Memory B cell (primary cell): ENCODE measurements at places on chromosomes 3 and 15.

DNA sequence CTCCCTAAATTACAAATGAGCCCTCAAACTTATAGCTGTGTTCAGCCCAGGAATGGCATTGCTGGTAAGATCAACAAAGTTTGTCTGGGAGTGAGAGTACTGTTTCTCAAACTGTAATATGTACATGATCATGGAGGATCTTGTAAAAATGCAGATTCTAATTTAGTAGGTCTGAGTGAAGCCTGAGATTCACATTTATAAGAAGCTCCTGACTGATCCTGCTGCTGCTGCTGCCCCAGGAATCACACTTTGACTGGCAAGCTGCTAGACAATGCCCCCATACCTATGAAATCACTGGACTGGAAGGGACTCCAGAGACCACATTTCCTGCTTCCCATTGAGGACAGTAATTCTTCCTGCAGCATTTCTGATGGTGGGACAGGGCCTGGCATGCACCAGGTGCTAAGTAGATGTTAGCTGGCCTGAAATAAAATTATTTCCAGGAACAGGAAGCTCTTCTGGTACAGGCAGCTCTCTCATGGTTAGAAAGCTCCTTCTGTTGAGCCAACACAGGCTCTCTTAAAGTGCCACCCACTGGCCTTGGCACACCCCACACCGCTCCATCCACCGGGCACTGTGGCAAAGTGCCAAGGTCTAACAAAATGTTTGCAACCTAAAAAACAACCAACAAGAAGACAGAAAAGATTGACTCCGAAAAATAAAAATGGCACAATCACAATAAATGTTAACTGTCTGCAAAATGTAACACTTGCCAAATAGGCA is 36.7 kb upstream of the ZNF710 start:
- DNase-seq = no peak
- peaks cover 2% of the 10 kb centered on the region for H3K27me3 ChIP-seq
- peaks cover 3% of the 10 kb centered on the region for H3K4me1 ChIP-seq
- H3K27ac ChIP-seq = no peak overlapping the region
- H3K4me3 ChIP-seq = no peak overlapping the region

DNA sequence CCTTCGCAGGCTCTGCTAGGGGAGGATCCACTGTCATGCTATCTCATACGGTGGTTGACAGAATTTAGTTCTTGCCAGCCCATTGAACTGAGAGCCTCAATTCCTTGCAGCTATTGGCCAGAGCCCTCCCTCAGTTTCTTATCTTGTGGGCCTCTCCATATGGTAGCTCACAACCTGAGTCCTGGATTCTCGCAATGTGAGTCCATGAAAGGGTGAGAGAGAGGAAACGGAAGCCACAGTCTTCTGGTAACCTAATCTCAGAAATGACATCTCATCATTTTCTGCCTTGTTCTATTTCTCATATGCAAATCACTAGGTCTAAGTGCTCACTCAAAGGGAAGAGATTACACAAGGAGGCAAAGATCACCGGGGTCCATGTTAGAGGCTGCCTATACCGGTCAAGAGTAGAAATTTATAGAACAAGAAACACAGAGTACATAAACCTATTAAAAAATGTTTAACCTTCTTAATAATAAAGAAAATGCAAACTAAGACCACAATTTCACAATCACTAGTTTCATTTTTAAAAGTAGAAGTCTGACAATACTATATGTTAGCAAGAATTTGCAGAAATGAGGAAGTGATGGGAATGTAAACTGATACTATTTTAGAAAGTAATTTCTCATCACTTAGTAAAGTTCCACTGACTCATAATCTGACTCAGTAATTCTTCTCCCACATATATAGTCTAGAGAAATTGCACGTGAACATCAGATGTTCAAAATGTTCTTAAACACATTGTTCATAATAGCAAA is 378.4 kb upstream of the AGTR1 start:
- H3K4me3 ChIP-seq = peak overlapping the region; percentile 63
- H3K27ac ChIP-seq = peak overlapping the region; percentile 54
- H3K36me3 ChIP-seq = no peaks in the 10 kb centered on the region
- no peaks in the 10 kb centered on the region for H3K27me3 ChIP-seq
- H3K4me1 ChIP-seq = peaks cover 6% of the 10 kb centered on the region
- no peak for DNase-seq

DNA sequence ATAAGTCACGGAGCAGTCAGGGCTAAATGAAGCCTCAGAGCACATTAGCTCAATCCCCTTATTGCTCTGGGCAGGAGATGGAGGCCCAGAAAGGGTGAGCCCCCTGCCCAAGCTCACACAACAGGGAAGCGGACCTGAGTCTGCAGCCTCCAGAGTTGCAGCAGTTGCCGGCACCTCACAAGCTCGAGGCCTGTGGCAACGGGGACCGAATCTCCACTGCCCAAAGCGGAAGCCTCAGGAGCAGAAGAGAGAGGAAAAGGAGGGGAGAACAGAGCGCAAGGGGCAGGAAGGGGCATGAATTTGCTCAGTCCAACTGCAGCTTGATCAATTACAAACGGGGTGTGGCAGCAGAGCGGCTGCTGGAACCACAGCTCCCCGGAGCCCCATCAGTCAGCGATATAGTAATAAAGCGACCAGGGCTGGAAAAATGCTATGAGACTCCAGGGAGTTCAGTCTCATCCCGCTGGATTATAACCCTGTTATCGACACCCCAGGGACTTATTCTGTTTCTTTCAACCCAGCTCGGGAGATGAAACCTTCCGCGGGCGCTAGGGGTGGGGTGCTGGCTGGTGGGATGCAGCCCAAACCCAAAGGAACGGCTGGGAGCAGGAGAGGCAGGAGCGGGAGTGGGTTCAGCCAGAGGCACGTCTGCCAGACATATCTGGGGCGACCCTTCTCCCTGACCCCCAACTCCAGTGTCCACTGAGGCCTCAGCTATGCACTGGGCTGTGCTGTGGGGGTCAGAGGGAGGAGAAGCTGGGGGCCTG is 219.7 kb upstream of the LINGO1 start:
- DNase-seq = no peak
- peaks cover 19% of the 10 kb centered on the region for H3K27me3 ChIP-seq
- H3K4me1 ChIP-seq = no peaks in the 10 kb centered on the region
- H3K27ac ChIP-seq = no peak overlapping the region
- peaks cover 3% of the 10 kb centered on the region for H3K36me3 ChIP-seq

DNA sequence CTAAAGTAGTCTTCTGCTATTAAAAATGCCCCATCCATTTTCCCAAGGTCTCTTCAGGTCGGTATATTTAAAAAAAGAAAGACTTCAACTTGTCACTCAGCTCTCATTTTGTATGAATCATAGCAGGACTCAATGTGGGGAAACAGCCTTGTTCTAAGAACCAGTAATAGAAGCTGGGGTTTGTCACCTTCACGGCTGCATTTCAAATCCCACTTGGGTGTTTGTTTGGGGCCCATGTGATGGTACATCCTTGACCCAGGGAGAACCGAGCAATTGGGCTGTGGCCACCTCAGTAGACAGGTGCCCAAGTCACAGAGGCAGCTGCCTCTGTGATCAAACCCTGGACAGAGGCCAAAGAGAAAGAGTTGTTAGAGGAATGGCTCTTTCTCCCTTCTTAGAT is 70.3 kb upstream of the ARL8B start:
- peaks cover 18% of the 10 kb centered on the region for H3K4me1 ChIP-seq
- H3K27me3 ChIP-seq = no peaks in the 10 kb centered on the region
- peak overlapping the region; percentile 58 for H3K27ac ChIP-seq
- H3K4me3 ChIP-seq = no peak overlapping the region
- DNase-seq = no peak

DNA sequence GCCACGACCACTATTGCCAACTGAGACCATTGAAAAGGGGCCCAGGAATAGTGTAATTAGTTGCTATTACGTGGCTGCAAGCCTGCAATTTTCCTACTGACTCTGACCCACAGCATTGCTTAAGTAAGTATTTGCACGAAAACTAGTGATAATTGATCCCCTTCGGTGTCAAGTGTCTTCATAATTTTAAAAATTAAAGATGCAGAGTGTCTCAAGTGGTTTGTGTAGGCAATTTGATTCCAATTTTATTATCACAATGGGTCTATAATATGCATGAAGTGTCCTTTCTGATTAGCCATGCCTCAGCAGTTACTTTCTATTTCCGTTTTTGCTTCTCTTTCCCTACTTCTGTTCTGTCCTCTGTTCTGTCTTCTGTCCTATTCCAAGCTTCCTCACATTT is 259.2 kb downstream of the C3orf38 start:
- DNase-seq = no peak
- H3K36me3 ChIP-seq = no peaks in the 10 kb centered on the region
- no peak overlapping the region for H3K27ac ChIP-seq
- H3K4me1 ChIP-seq = no peaks in the 10 kb centered on the region
- no peaks in the 10 kb centered on the region for H3K27me3 ChIP-seq

DNA sequence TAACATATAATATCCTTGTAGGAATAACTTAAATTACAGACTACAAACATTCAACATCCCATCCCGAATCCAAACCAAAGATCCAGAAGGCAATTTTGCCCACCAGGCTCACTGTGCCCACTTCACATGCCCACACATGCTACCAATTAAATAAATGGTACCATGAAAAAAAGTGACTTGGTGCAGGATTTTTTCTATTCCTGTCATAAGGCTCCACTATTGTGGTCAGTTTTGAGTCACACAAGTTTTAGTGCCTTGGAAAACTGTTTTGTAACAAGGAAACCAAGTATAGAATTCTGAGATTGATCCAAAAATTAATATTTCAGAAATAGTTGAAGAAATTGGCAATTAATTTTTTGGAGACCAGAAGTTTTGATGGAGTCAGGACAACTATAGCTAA is 470.1 kb upstream of the THBS1 start:
- no peak overlapping the region for H3K27ac ChIP-seq
- H3K4me1 ChIP-seq = no peaks in the 10 kb centered on the region
- H3K27me3 ChIP-seq = peaks cover 6% of the 10 kb centered on the region
- no peak for DNase-seq
- H3K4me3 ChIP-seq = no peak overlapping the region

DNA sequence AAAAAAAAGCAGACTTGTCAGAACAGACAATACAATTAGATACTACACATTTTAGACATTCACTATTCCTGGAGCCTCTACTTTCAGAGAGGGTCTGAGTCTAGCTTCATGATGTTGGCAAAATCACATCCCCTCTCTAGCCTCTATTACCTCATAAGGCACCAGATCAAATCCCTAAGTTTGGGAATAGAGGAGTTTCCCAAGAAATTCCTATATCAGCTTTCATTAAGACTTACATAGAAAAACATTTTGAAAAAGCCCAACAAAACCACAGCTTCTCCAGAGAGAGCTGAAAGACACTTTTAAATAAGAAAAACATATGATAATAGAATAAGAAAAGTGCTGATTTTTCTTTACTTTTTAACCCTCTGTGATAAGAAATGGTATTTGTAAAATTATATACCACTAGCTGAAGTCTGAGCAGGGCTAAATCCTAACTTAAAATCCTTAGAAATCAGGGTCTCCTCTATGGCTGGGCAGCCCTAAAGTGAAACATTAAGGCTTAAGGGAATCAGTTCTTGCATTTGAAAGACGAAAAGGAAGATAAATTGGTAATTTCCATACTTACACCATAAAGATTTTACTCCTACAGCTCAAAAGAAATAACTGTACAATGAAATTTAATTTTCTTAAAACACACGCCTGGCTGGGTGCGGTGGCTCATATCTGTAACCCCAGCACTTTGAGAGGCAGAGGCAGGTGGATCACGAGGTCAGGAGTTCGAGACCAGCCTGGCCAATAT is 4.3 kb downstream of the TBC1D2B start:
- peaks cover 41% of the 10 kb centered on the region for H3K4me1 ChIP-seq
- no peak overlapping the region for H3K27ac ChIP-seq
- H3K4me3 ChIP-seq = no peak overlapping the region

DNA sequence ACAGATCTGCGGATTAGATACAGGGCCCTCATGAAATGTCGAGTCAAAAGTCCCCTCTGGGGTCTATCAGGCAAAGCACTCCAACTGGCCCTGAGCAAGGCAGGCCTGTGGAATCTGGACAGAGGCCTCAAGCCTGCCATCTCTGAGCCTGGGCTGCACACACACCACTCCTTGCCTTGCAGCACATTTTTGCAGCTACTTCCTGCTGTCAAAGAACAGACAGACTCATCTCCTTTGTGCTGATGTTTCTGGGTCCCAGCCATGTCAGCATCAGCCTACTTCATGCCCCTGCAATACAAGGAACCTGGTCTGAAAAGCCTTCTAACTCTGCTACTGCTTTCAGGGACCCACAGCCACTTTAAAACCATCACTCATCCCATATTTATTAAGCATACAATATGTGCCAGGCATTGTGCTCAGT is 60.6 kb upstream of the IL12A start:
- peaks cover under 1% of the 10 kb centered on the region for H3K36me3 ChIP-seq
- no peaks in the 10 kb centered on the region for H3K27me3 ChIP-seq
- DNase-seq = no peak
- no peak overlapping the region for H3K4me3 ChIP-seq

DNA sequence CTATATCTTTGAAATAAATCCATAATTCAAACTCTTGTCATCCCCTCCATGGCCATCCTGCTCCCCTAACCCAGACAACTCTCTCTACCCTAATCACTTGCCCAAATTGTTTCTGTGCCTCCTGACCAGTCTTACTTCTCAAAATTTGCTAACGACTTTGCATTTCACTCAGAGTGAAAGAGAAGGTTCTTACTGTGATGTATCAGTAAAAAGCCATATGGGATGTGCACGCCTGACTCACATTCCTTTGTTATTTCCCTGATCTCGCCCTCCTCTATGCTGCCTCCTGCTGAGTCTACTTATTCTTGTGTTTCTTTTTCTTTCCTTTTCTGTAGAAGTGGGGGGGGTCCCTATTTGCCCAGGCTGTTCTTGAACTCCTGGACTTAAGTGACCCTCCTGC is 487.2 kb upstream of the FRG2C start:
- H3K36me3 ChIP-seq = no peaks in the 10 kb centered on the region
- no peak overlapping the region for H3K4me3 ChIP-seq
- DNase-seq = no peak
- no peaks in the 10 kb centered on the region for H3K27me3 ChIP-seq
- H3K4me1 ChIP-seq = no peaks in the 10 kb centered on the region

DNA sequence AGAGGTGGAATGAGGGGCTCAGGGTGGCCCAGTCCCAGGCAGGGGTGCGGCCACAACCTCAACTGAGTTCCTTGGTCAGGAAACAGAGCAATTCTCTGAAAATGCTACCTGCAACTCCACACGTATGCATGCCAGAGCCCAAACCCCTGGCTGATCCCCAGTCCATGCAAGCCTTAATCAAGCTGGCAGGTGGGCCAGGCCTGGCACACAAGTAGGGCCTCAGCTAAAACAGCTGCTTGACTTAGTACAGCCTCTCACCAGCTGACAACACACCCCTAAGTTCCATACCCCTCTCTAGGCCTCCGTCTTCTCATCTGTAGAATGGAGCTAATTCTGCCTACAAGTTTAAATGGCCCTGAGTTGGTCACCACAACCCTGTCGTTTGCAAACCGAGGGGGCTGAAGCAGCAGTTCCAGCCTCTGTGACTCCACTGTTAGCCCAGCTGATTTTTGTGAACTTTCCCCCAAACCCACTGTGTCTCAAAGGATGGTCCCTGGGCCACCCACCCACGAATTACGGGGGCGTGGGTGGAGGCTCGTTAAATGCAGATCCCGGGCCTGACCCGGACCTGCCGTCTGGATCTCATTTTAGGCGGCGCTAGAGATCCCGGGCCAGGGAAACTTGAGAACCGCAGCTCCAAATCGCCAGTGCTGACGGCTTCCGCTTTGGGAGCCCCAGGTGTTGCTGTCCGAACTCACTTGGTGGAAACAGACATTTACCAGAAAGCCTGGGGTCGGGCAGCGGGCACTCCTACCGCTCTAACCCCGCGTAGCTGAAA is 927 bp downstream of the CHDH start:
- H3K27me3 ChIP-seq = peaks cover 18% of the 10 kb centered on the region
- no peak for DNase-seq
- no peaks in the 10 kb centered on the region for H3K36me3 ChIP-seq
- H3K4me3 ChIP-seq = peak overlapping the region; percentile 67
- no peak overlapping the region for H3K27ac ChIP-seq
